ENCODE measurements at places on chromosomes 2 and 18.

DNA sequence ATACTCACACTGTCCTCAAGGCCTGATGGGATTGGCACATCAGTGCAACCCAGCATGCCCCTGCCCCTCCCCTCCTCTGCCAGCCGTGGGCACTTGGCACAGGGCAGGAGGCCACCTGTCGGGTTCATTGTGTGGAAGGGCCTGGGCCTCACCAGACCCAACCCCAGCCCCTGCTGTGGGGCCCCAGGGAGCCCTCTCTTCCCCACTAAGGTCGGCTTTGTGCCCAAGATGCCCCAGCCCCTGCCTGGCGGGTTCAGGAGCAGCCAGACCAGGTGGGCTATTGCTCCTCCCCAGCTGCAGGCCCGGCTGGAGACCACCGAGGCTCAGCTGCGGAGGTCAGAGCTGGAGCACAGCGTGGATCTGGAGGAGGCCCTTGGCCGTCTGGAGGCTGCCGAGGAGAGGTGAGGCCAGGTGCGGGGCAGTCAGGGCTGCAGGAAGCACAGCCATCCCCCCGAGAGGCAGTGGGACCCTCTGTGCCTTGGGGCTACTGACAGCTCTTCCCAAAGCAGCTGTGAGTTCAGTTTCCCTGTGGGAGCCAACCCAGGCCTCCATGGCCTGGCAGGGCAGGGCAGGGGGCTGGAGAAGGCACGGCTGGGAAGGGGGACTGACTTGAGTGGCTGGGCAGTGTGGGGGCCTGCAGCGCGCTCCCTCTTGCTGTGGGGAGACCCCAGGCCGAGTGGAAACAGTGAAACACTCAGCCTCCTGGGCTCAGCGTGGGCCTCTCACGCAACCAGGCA is 16.3 kb downstream of the CROCC2 start:
- DNase-seq = no peak

DNA sequence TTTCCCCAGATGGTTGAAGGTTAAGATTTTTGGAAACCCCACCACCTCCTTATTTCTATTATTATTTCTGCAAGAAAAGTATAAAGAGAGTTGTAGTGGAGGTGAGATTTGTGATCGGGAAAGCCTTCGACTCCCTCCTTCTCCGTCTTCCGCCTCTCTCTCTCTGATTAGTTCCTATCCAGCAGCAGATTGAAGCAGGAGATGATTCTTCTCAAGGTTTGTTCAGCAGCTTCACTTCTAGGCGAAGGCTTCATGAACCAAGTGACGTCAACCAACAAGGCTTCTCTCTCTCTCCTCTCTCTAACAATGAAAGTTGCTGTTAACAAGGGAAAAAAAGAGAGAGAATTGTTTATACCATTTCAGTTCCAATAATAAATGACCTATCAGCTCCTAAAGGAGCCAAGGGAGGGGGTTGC is at the start of gene BAZ2B:
TSS of gene BAZ2B (minus strand) at position 263 of the 416 bp plus-strand sequence. CDS start 137,829 bp downstream, outside the sequence.
- no peak for DNase-seq

DNA sequence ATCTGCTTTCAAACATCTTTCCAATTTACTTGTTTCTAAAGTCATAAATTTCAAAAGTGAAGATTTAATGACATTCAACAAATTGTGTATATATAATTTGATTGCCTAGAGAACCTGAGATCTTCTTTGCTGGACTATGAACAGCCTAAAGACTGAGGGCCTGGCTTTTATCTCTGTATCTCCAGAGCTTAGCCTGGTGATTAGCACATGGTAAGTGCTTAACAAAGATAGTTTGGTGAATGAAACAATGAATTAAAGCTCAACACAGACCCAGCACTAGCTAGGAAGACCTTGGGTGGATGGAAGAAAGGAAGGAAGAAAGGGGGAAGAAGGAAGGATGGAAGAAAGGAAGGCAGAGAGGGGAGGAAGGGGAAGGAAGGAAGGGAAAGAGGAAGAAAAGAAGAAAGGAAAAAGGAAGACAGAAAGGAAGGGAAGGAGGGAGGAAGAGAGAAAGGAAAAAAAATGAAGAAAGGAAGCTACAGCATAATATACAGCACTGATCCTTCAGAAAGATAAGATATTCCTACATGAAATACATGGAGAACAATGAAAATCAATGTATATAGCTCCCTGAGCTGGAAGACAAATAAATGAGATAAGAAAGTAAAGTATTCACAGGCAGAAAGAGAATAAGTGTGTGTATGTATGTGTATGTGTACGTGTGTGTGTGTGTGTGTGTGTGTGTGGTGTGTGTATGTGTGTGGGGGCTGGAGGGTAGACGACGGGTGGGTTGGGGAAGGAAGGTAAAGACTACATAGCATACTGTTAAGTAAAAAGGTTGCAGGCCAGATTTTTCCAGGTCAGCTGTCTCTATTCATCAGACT is 318.2 kb downstream of the TNS1 start:
- no peak for DNase-seq

- peak; percentile 2 for DNase-seq
Observed at GRCh38 chr2:883803-884748, 66.6 kb upstream of the SNTG2 start.

DNA sequence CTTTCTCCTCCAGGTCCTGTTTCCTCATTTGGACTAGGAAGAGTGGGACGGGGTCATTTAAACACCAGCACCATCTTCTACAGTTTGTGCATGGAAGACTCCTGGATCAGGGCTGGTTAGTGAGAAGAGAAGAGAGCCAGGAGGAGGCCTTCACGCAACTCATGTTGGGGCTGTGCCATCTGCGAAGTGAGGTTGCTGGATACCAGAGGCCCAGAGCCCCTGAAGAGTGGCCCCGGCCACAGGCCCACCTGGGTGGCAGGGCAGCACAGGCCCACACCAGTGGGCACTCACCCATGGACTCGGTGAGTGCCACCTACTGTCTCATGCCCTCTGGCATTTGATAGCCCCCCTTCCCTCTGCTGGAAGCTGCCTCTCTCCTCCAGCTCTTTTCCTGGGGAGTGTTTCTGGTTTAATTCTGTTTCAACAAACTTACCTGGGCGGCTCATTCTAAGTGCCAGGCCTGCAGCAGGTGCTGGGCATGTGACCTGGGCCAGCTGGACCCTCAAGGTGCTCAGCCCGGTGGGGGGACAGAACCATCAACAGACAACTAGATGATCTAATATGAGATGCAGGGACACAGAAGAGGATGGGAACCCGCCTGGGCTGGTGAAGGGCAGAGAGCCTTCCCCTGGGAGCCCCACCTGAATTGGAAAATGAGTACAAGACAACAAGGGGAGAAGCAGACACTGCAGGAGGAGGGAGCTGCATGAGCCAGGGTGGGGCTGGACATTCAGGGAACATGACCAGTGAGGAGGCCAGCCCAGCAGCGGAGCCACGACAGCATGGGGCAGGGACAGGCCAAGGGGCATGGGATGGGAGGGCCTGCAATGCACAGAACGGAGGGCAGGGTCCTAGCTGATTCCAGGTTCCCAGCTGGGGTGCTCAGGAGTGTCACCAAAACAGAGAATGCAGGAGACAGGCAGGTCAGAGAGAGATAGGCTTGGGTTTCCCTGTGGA is 70.6 kb downstream of the MARCO start:
- DNase-seq = no peak

GRCh38 chr18:66722671-66723070 is 118.8 kb upstream of the CDH19 start:
- no peak for DNase-seq

All from DND-41 (cell line).